AML-193 (cell line): ENCODE measurements at places on chromosomes 2 and 18.

DNA sequence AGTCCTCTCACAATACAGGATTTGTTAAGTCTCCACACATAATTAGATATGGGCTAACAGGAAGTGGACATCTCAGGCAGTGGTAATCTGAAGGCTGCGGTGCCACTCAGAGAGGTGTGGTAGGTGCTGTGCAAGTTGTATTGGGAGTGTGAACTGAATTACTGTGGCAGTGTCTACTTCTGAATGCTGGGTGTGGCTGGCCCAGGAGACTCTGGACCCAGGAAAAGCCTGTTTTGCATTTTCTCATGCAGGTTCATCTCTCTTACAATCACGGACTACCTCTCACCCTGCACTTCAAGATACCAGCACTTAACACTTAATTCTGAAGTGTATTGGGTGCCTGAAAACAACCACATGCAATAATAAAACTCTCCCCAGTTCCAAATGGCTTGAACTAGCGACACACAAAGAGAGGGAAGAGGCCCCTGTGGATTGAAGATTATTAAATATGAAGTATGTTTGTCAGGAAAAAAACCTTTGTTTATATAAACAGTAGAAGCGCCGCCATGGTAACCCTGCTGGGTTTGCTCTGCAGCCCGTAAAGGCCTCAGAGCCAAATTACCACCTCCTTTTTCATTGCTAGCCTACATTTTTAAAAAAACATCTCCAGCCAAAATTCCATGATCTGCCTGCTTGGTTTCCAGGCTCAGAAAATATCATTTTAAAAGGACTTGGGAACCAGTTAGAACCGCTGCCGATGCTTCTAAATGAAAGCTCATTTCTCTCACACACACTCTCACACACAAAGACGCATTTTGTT, 77.5 kb downstream of the GFPT1 start:
- no peak for DNase-seq

GRCh38 chr2:180523621-180524340, 456.6 kb upstream of the UBE2E3 start:
- DNase-seq, result no peak

- DNase-seq, result no peak
These were observed 4.5 kb upstream of the OTOF start for GRCh38 chr2:26482211-26483026.

- DNase-seq, result peak; percentile 54
These were observed 25.0 kb upstream of the RAPGEF4 start for GRCh38 chr2:172710584-172711047.

DNA sequence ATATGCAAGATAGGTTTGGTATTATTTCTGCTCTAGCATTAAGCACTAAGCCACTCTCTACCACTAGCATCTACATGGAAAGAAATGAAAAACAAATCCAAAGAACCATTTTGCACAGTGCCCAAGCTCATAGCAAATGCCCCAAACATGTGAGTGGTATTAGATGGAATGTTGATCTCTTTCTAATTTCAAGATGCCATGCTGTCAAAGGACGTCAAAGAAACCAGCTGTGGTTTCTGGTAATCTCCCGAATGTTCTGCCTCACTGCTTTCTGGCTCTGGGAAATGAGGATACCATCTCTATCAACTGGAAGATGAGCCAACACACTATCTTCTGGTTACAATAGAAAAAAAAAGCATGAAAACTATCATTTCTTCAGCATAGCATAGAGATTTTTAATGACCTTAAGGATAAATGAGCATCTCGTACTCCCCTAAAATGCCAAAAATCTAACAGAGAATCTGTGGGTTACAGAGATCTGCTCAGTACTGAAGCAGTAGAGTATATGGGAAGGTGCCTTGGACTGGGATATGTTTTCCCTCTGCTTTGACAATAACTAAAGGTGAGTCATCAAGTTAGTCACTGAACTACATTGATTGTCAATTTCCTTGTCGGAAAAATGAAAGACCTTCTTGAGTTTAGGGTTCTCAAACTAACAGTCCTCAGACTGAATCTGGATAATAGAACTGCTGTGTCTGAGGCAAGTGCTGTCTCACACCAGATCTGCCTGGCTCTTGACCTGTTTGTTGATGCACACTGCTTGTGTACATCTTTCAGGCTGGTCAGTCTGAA, 244.8 kb upstream of the NCKAP5 start:
- DNase-seq, result no peak

DNA sequence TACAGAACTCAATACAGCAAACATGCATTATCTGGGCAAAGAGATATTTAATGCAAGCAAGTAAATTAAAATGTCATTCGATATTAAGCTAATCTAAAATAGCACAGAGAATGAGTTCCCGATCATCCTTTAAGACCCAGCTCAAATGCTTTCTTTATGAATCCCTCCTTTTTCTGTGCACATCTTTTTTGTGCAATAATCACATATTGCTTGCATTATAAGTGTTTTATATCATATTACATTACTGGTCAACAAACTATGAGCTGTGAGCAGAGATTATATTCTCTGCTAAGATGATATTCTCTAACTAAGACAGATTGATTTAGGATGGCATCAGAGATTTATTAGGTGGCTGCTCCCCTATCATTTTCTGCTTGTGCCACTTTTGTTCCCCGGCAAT, 146.1 kb downstream of the ERBB4 start:
- DNase-seq, result no peak

- no peak for DNase-seq
These were observed 160.0 kb downstream of the MGAT5 start for GRCh38 chr2:134413912-134414311.

DNA sequence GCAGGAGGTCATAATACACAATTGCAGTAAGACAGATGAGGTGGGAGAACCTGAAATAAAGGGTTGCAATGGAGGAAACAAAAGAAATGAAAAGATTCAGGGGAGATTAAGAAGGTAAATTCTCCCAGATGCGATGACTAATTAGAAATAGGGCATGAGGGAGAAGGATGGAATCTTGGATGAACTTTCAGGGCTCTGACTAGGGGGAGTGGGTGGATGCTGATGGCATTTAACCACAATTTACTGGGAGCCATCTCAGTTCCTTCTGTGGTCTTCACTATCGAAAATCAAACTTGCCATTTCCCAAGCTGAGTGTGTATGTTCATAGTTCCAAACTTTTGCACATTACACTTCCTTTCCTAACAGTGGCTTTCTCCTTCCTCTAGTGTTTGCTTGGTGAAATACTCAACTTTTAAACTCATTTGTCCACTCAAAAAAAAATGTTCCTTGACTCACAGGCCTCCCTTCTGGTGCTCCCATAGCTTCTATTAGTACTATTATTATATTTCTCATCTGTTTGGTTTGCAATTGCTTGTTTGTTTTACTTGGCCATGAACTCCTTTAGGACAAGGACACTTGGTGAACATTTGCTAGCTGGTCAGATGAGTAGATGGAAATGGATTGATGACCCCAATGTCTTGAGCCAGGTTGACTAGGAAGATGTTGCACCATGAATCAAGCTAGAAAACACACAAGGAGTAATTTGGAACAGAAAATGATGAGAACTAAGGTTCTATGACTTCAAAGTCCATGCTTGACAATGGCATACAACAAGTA, 178.5 kb downstream of the DIS3L2 start:
- no peak for DNase-seq

DNA sequence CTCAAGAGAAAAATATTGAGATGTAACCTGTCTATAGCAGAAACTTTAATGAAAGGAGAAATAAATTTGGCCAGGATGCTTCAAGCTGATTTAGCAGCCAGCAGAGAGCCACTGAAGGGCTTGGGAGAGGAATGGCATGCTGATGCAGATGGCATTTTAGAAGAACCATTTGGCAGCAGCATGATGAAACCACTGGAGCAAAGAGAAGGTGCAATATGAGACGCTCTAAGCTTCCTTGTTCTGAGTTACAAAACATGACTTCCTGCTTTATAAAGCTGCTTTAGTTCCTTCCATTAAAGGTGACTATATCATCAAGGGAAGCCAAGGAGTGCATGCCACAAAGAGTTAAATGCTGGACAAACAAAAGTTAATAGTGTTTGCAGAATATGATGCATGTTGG, 189.7 kb downstream of the PID1 start:
- DNase-seq, result peak; percentile 31

- DNase-seq, result no peak
These were observed 12.6 kb downstream of the CNDP1 start for GRCh38 chr18:74546751-74547530.

DNA sequence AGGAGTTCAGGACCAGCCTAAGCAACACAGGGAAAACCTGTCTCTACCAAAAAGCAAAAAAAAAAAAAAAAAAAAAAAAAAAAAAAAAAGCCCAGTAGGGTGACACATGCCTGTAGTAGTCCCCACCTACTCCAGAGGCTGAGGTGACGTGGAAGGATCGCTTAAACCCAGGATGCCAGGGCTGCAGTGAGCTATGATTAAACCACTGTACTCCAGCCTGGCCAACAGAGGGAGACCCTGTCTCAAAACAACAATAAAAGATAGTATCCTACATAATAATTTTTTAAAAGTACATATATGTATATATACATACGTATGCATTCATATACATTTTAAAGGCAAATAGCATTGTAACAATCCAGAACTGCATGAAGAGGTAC, 51.7 kb downstream of the SOS1 start:
- DNase-seq, result no peak

- no peak for DNase-seq
These were observed 9.4 kb upstream of the RAPGEF4 start for GRCh38 chr2:172726172-172726735.

DNA sequence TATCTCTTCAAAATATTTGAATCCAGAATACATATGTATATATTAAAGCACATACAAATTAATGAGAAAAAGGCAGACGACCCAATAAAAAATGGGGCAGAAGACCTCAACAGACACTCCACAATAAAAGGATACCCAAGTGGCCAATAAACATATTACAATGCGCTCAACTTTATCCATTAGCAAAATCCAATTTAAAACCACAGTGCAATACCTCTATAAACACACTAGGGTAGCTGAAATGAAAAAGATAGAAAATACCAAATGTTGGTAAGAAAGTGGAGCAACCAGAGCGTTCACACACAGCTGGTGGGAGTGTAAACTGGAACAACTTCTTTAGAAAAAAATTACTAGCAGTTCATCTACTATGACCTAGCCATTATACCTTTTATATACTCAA, 75.3 kb downstream of the CCDC148 start:
- DNase-seq, result no peak

DNA sequence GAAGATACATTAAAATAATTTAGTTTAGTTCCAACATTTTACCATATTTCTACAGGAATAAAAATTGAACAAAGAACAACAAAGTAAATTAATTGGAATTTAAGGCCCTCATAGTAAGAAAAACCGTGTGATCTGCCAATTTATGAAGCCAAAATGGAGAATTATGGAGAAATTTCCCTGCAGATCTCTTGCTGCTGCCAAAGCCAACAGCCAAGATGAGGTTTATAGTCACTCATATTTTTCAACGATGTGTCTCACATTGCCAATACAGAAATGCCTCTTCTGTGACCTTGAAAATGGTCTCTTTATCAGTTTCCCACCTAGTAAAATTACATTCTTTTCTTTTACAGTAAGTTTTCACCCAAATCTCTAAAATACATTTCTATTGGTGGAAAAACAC, 317.2 kb upstream of the FIGN start:
- DNase-seq, result no peak

DNA sequence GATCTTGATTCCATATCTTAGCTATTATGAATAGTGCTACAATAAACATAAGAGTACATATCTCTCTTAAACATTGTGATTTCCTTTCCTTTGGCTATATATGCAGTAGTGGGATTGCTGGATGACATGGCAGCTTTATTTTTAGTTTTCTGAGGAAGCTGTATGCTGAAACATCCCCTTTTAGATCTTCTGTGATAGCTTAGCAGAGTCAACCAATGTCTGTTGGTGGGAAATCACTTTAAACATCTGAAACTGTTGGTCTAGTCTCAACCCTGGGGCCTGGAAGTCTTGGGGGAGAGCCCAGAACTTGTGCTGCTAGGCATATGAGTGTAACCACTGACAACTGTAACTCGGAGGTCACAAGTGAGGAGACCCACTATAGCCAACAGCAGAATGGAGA, 378.6 kb upstream of the SLC14A2 start:
- DNase-seq, result no peak

- DNase-seq, result peak; percentile 45
These were observed 26.0 kb downstream of the ACADL start for GRCh38 chr2:210199186-210199765.

DNA sequence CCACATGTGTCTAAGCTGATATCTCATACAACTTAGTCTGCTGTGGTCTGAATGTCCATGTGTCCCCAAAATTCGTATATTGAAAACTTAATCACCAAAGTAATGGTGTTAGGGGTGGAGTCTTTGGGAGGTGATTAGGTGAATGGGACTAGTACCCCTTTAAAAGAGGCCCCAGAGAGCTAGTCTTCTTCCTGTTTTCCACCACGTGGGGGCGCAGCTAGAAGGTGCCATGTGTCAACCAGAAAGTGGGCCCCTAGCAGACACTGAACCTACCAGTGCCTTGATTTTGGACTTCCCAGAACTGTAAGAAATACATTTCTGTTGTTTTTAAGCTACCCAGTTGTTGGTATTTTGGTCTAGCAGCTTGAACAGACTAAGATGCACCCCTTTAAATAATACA, 86.6 kb downstream of the ASB1 start:
- peak; percentile 25 for DNase-seq

DNA sequence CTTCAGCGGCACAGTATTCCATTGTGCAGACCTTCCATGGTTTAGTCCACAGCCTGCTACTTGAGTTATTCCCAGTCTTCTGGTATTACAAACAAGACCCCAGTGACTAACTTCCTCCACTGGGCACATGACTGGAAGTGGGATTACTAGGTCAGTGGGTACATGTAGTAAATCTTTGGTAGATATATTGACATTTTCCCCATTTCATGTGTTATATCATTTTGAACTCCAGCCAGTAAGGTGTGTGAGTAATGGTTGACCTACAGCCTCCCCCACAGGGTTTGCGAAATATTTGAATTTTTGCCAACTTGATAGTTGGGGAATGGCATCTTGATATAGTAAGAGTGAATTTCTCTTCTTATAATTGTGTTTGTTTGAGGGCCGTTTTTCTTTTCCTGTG, 58.8 kb downstream of the RNF144A start:
- no peak for DNase-seq
